Left lobe of liver (tissue), 2 donors: ENCODE measurements at places on chromosomes 2 and 18.

DNA sequence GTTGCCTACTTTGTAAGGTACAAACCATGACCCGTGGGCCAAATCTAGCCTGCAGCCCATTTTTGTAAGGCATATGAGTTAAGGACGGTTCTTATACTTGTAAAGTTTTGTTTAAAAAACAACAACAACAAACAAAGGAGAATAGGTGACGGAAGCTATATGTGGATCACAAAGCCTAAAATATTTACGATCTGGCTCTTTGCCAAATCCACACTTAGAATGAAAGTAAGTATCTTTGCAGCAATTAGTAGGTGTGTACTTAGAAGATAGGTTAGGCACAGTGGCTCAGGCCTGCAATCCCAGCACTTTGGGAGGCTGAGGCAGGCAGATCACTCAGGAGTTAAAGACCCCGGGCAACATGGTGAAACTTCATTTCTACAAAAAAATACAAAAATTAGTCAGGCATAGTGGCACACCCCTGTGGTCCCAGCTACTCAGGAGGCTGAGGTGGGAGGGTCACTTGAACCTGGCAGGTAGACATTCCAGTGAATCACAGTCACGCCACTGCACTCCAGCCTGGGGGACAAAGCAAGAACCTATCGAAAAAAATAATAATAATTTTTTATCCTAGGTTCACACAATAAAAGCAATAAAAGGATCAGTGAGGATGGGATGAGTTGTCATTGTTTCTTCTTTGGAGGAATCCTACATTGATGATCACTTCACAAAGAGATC is 57.8 kb upstream of the CTAGE1 start:
- no peak for DNase-seq

- DNase-seq = no peak
Observed at GRCh38 chr2:173412628-173413027, 58.0 kb downstream of the CDCA7 start.

DNA sequence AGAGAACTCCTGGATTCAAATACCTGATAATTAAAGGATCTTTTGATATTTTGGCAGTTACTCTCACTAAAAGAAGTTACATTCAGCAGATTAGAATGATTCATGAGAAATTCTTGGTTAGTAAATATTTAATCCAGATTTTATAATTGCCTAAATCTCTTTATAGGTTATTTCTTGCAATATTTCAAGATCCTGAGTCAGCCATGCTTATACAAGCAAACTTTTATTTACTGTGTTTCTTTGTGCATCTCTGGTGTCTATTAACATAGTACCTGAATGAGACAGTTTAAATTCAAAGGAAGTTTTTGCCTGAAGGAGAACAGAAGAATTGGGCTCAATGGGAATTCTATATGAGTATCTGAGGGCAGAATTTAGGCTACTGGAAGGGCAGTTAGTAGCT is 249.3 kb downstream of the ERBB4 start:
- no peak for DNase-seq

GRCh38 chr2:231613331-231613662 is 20.6 kb downstream of the TEX44 start:
- no peak for DNase-seq

- DNase-seq = no peak
Observed at GRCh38 chr2:239868556-239869181, 156.5 kb downstream of the NDUFA10 start.

GRCh38 chr2:29747786-29748470 is 173.5 kb downstream of the ALK start:
- DNase-seq = no peak

- no peak for DNase-seq
Observed at GRCh38 chr2:80053522-80054345, 250.8 kb downstream of the LRRTM1 start.

GRCh38 chr18:44452346-44452745 is 228.3 kb upstream of the SETBP1 start:
- no peak for DNase-seq

GRCh38 chr2:24721470-24721869 is 71.7 kb downstream of the PTRHD1 start:
- peak; percentile 71 for DNase-seq

- no peak for DNase-seq
Observed at GRCh38 chr18:22391407-22392345, 26.0 kb downstream of the CTAGE1 start.

DNA sequence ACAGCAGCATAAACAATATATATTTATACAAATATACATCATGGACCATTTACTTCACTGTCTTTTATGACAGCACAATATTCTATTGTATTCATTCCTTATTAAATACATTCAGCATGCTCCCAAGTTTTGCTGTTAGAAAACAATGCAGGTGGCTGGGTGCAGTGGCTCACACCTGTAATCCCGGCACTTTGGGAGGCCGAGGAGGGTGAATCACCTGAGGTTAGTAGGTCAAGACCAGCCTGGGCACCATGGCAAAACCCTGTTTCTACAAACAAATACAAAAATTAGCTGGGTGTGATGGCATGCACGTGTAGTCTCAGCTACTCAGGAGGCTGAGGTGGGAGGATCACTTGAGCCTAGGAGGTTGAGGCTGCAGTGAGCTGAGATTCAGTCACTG is 39.0 kb downstream of the NPC1 start:
- DNase-seq = no peak

GRCh38 chr2:117760916-117761315 is 53.6 kb upstream of the DDX18 start:
- no peak for DNase-seq

- peak; percentile 79 for DNase-seq
Observed at GRCh38 chr2:17752892-17753802, 463 bp downstream of the SMC6 start.

DNA sequence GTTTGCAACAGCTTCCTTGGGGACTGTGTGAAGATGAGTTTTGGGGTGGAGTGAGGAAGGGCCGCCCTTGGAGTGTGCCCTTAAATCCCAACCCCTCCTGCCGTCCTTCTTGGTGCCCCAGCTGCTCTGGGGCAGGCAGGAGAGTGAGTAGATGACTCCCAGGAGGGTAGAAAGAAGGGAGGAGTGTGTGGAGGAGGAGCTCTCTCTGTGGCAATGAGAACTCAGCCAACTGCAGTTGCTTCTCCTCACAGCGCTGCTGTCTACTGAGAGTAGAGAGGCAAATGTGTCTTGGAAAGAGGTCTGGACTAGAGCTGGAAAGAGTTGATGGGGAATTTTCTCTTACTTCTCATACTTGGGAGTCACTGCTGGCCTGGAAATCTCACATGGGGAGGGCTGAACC is 21.8 kb upstream of the SIX2 start:
- no peak for DNase-seq

DNA sequence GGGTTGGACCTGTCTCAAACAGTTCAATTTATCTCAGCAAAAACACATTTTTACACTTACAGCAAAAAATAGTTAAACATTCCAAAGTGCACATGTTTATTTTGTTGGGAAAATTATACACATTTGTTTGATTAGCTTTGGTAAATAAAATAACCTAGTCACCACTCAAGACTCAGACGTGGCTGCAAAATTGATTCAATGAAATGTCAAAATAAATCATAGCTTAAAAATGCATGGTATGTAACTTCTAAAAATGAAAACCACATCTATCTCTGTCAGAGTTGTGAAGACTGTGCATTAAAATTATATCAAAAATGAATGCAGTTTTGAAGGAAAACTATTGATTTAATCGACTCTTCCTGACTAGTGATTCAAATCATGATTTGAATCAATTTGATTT is 56.7 kb downstream of the GALNT14 start:
- DNase-seq = no peak

DNA sequence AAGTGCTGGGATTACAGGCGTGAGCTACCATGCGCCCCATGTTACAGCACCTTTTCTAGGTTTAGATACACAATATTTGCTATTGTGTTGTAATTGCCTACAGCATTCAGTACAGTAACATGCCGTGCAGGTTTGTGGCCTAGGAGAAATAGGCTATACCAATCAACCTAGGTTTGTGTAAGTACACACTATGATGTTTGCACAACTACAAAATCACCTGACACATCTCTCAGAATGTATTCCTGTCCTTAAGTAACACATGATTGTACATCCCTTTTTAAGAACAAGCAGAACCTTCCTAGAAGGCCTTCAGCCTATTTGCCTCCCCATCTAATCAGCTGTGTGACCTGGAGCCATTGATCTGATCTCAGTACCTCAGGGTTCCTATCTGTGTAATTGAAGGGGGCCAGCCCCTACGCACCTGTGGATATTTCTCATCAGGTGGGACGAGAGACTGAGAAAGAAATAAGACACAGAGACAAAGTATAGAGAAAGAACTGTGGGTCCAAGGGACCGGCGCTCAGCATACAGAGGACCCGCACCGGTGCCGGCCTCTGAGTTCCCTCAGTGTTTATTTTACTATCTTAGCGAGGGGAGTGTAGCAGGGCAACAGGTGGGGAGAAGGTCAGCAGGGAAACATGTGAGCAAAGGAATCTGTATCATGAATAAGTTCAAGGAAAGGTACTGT is 18.7 kb upstream of the TMBIM1 start:
- no peak for DNase-seq

GRCh38 chr18:21273568-21273967 is 31.5 kb downstream of the GREB1L start:
- DNase-seq = no peak

DNA sequence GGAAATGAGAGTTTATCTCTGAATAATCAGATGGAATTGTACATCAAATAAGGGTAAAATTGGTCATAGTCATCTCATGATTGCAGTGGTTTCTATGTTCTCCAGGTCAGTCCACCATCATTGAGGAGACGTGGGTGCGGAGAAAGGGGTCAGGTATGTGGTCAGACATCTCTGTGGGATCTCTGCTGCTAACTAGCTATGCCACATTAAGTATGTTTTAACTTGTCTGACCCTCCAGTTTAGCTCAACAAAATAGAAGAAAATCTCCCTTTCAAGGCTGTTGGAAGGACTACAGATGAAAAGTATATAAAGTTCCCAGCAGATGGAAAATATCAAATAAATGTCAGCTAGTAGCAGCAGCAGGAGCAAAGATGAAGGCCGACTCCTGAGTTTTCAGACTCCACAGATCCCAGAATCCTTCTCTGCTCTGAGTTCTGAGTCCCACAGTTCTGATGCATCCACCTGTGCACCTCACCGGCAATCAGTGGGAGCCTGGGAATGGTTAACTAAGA is 106.6 kb upstream of the CYP1B1 start:
- DNase-seq = no peak

DNA sequence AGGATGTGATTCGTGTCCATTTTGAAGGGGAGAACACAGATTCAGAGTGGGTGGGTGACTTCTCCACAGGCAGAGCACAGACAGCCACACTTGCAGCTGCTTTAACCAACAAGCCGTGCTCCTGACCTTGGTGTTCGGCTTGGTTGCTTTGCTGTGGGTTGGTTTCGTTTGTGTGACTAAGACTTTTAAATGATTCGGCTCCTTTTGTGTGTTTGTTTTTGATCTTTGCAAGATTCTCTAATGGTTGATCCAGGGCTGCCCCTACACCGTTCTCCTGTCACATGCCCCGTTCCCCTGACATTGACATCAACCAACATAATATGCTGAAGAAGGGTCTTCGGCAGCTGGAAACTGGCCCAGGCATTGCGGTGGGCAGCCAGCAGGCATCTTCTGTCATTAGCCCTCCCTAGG is 95.9 kb upstream of the MBOAT2 start:
- no peak for DNase-seq

GRCh38 chr2:102297891-102298290 is 13.5 kb upstream of the IL1RL1 start:
- DNase-seq = no peak

GRCh38 chr18:73119574-73119973 is 251.8 kb upstream of the NETO1 start:
- no peak for DNase-seq

DNA sequence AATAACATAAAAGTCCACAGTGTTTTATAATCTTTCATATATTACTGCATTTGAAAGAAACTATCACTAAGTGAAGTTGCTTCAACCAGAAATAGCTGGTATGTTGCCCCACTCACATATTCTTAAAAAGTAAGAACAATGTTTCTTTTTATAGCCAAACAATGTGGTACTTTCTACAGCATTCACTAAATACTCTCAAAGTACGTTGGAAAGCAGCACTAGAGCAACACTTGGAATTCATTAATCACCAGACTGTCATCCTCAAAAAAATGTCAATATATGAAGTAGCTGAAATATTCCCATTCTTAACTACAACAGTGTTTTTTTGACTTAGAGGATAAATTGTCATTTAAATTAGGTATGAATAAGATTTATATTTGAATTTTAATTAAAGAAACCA is 32.8 kb downstream of the COBLL1 start:
- no peak for DNase-seq

GRCh38 chr2:127860130-127860529 is 2.2 kb upstream of the POLR2D start:
- no peak for DNase-seq

DNA sequence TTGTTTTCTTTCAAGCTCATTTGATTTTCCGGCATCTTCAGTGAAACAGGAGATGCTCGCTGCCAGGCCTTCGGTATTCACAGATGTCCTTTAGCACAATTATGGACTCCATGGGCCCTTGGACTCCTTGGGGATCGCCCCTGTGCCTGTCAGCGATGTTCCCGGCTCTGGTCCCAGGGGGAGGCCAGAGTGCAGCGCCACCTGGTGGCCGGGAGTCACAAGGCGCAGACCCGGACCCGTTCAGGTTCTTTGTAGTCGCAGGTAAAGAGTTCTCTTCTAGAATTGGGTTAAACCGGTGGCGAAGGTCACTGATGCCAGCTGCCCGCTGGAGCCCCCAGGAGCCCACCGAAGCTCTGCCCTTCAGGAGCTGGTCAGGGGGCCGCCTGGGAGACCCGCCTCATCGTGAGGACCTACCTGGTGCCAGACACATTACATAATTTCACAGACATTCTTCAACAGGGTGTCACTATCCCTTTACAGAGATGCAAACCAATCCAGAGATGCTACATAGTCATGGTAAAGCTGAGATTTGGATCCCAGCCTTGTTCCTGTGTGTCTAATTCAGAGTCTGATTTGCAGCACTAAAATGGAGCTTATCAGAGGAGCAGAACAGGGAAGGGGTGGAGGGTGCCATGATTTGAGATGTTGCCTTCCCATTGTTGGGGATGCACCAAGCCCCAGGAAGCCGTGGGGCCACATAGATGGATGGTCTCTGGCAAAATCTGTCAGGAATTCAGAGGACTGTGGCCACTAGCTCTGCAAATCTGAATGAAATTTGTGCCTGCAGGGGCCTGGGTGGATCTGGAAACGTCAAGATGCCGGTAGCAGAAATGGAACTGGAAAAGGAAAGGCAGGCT is 6.0 kb upstream of the INPP5D start:
- peak; percentile 72 for DNase-seq

GRCh38 chr2:129812071-129812470 is 167.4 kb upstream of the RAB6C start:
- DNase-seq = no peak

DNA sequence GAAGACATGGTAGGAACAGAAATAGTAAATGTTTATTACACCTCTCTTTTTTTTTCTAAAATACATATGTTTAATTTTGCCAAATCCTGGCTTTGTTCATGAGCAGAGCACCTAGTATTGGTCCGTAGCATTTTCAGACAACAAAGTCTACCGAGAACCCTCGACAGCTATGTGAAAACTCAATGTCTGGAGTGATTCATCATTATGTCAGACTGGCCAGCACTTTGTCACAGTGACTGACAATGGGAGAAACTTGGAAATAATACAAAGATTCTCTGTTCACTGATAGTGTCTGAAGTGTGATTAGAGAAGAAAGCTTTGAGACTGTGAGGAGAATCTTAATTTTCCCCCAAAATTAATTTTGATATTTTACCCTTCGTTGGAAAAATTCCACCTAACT is 143.0 kb downstream of the HNMT start:
- DNase-seq = no peak
